ENCODE measurements at places on chromosomes 2 and 18.
A peak's percentile ranks its signal among the peaks of the same experiment; 100 is the strongest.

GRCh38 chr18:59697236-59697932 lies at the start of gene CCBE1:
Gene CCBE1 (minus strand): TSS chr18:59697423.
- peak; percentile 59 for DNase-seq

- no peak for DNase-seq
Measured at GRCh38 chr2:11343368-11343649, 1.1 kb downstream of the ROCK2 start.

DNA sequence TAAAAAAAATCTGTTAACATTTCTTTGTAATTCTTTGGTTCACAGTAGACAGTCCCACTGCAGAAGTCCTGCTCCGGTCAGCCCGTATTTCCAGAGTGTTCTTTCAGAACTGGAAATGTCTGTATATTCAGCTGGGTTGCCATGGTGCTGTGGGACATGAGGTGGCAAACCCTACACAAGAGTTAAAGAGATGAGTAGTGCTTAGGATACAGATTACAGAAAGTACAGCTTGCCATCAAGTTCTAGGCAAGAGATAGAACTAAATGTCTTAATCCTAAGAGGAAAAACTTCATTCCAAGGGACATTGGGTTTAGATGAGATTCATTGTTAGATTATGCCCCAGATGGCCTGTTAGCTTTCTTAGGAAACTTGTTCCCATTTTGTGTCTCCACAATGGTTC lies 60.1 kb downstream of the FMNL2 start:
- no peak for DNase-seq

- DNase-seq: no peak
Measured at GRCh38 chr2:237673130-237674001, 46.0 kb downstream of the LRRFIP1 start.

GRCh38 chr18:13456736-13457271 lies 238.2 kb downstream of the LDLRAD4 start:
- DNase-seq: no peak

- DNase-seq: no peak
Measured at GRCh38 chr2:196384729-196385128, 213.4 kb upstream of the STK17B start.

- no peak for DNase-seq
Measured at GRCh38 chr2:31287654-31288053, 53.7 kb downstream of the EHD3 start.

DNA sequence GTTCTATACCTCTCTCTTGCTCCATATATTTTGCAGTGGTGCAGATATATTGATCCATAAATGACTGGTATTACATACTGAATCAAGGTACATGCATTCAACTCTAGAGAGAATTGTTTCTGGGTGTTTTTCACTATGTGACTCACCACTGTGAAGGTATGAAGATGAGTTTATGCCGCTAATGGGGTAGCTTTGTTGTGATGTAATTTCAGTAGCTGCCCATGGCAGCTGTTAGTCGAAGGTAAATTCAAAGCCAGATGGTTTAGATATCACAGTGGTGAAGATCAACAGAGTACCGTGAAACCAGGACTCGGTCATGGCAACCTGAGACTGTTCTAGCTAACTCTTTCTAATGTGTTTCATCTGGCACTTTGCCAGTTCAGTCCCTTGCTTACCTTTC lies 50.4 kb downstream of the PKP4 start:
- no peak for DNase-seq

DNA sequence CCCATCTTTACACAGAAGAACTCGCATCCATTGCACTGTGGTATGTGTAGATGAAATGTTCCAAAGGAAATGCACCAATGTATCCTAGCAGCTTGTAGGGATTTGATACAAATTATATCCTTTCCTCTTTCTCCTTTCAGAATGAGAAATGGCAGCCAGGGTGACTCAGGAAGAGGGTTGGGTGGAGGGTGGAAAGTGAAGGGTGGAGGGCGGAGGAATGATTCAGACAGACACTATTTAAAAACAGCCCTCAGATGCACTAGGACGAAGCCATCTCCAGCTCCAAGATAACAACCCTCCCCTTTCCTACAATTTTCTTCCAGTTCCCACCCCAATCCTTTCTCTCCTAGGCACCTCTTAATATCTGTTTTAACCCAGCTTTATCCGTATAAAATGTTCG lies 96.2 kb upstream of the STK39 start:
- DNase-seq: no peak

- no peak for DNase-seq
Measured at GRCh38 chr18:70058916-70059315, 111.2 kb upstream of the CD226 start.

All from HS-5 (cell line).